ENCODE measurements at places on chromosomes 4 and X. TPM values are rescaled to one million over a fixed set of nuclear protein-coding genes. Genes with fewer than 3 reads are reported as not detected.

DNA sequence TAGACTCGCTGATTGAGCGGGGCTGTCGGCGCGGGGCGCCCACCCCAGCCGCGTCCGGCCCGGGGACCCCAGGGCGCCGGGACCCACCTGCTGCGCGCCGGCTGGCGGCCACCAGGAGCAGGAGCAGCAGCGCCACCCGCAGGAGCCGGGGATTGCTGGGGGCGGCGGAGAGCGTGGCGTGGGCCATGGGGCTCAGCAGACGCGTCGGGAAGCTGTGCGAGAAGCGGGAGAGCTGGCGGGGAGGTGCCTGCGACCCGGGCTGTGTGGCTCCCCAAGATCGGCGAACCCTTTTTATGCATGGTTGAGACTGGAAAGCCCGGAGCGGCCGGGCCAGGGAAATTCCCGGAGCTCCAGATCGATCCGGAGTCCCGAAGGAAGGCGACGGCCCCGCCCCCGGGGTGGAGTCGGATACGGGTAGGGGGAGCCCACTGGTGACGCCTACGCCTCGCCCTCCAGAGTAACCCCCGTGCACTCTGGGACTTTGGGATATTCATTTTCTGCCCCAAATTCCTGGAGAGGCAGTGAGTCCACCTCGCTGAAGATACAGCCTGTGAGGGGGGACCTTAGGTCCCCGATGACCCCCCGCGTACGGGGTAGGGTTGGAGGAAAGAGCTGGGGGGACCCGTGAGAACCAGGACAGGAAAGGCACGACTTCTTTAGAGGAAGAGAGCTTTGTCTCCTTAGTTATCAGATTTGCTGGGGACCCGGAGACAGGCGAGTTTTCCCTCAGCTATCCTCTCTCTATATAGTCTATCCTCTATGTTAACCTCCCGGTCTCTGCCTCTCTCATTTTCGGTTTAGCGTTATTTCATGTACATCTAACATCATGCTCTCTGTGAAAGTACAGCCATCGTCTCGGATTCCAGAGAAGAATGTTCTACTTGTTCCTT, at the start of gene CXCL3:
CXCL3 (minus strand) TSS at position 265 of the 890 bp plus-strand sequence; CDS start at position 187, 78 bp downstream.
- peak within 1 kb of the TSS; percentile 53 for H3K27ac ChIP-seq
- no peaks in the 10 kb centered on the region for H3K36me3 ChIP-seq
- peak; percentile 72 for DNase-seq

DNA sequence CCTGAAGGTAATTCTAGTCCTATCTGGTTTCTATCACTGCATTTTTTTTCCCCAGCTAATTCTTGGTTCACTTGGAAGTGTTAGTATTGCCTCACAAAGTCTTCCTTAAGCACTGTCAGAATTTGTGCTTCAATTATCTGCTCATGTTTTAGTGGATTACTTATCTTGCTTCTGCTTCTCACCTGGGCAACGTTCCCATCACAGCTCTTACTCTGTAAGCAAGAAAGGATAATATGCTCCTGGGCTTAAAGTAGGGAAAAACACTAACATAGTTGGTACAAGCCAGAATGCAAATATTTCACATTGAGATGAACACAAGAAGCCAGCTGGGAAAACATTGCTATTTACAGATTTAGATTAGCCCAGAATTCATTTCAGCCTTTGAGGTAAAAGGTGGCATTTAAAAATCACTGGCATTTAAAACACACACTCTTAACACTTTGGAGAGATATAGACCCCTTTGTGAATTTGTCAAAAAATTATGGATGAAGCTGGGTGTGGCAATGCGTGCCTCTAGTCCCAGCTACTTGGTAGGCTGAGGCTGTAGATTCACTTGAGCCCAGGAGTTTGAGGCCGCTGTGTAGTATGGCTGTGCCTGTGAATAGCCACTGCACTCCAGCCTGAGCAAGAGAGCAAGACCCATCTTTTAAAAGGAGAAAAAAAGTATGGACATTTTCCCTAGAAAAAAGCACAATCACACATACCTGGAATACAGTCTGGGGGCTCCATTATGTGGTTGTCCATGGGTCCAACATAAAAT, 6.6 kb upstream of the PTPN13 start:
- no peaks in the 10 kb centered on the region for H3K27me3 ChIP-seq
- H3K4me3 ChIP-seq = no peak overlapping the region
- H3K36me3 ChIP-seq = no peaks in the 10 kb centered on the region
- H3K4me1 ChIP-seq = peaks cover 20% of the 10 kb centered on the region

- DNase-seq = no peak
- peaks cover 32% of the 10 kb centered on the region for H3K4me1 ChIP-seq
- H3K27me3 ChIP-seq = no peaks in the 10 kb centered on the region
Observed at GRCh38 chrX:11480626-11481025, 185.1 kb downstream of the ARHGAP6 start.

Gene CYBB
- not detected for total RNA-seq

DNA sequence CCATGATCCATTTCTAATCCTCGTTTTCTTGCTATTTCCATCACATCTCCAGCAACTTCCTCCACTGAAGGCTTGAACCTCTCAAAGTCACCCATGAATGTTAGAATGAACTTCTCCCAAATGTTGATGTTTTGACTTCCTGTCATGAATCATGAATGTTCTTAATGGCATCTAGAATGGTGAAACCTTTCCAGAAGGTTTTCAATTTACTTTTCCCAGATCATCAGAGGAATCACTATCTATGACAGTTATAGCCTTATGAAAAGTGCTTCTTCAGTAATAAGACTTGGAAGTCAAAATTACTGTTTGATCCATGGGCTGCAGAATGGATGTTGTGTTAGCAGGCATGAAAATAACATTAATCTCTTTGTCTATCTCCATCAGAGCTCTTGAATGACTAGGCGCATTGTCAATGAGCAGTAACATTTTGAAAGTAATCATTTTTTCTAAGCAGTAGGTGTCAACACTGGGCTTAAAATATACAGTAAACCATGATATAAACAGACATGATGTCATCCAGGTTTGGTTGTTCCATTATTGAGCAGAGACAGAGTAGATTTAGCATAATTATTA, 268.2 kb downstream of the KCNIP4 start:
- H3K4me1 ChIP-seq = no peaks in the 10 kb centered on the region
- peaks cover 6% of the 10 kb centered on the region for H3K27me3 ChIP-seq
- H3K27ac ChIP-seq = no peak overlapping the region
- no peak for DNase-seq
- H3K36me3 ChIP-seq = no peaks in the 10 kb centered on the region

Gene POLA1
- total RNA-seq = 12.4 TPM

- H3K4me3 ChIP-seq = no peak overlapping the region
- DNase-seq = no peak
- peaks cover 16% of the 10 kb centered on the region for H3K27me3 ChIP-seq
- H3K4me1 ChIP-seq = peaks cover 5% of the 10 kb centered on the region
- no peaks in the 10 kb centered on the region for H3K36me3 ChIP-seq
- no peak overlapping the region for H3K27ac ChIP-seq
Observed at GRCh38 chr4:17760626-17761025, 20.8 kb downstream of the FAM184B start.

DNA sequence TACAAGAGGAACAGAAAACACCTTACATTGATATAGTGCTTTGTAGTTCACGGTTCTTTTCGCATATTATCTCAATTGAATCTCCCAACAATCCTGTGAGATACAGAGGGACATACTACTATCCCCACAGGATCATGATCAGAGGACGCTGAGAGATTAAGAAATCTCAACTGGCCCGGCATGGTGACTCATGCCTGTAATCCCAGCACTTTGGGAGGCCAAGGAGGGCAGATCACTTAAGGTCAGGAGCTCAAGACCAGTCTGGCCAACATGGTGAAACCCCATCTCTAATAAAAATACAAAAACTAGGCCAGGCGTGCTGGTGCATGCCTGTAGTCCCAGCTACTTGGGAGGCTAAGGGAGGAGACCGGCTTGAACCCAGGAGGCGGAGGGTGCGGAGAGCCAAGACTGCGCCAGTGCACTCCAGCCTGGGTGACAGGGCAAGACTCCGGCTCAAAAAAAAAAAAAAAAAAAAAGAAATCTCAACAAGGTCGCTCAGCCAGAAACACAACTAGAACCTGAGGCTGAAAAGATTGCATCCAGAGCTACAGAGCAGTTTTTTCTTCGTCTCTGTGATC, 7.4 kb downstream of the APOO start:
- no peak overlapping the region for H3K4me3 ChIP-seq
- no peaks in the 10 kb centered on the region for H3K27me3 ChIP-seq
- no peaks in the 10 kb centered on the region for H3K36me3 ChIP-seq
- peak overlapping the region; percentile 19 for H3K27ac ChIP-seq
- DNase-seq = no peak

Gene EVC2
- total RNA-seq = 2.8 TPM

DNA sequence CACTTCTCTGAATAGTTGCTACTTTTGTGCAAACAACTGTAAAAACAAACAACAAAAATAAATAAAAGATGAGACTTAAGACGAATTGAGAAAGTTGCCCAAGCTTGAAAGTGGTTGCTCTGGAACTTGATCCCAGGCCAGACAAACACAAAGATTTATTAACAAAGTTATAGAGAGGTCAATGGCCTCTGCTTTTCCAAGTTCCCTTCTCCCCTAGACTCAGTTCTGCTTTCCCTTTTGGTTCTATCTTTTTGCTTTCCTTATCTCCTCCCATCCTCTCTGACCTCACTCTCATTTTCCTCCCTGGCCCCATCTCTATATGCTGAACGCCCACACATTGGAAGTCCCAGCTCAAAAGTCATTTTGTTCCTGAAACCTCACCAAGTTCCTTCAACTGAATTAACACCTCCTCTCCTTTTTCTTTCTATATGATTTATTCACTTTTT, 82.7 kb downstream of the MXRA5 start:
- H3K27ac ChIP-seq = peak overlapping the region; percentile 94
- H3K36me3 ChIP-seq = no peaks in the 10 kb centered on the region
- H3K27me3 ChIP-seq = no peaks in the 10 kb centered on the region
- no peak for DNase-seq

Gene PYURF
- 54.9 TPM for total RNA-seq

- H3K4me1 ChIP-seq = no peaks in the 10 kb centered on the region
- H3K27ac ChIP-seq = no peak overlapping the region
- H3K4me3 ChIP-seq = no peak overlapping the region
- no peak for DNase-seq
- H3K36me3 ChIP-seq = no peaks in the 10 kb centered on the region
- H3K27me3 ChIP-seq = no peaks in the 10 kb centered on the region
Observed at GRCh38 chr4:25608644-25609043, 47.0 kb upstream of the SLC34A2 start.

Gene PABPC1L2B
- not detected for total RNA-seq

DNA sequence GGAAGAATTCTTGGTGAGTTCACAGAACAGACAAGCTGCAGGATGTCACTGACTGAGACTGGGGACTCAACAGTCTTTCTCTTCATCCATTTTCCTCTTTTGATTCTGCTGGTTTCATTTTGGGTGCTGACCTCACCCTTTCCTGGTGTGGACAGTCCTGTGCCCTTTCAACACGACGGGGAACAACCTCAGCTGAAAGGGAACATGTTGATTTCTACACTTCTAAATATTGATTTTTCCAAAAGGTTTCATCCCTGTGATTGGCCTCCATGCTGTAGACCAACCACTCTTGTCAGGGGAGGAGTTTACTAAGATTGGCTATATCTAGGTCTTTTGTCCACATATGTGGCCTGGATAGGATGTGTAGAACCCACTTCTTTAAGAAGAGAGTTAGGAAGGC, 91.8 kb downstream of the SLC4A4 start:
- H3K27me3 ChIP-seq = peaks cover 6% of the 10 kb centered on the region
- no peaks in the 10 kb centered on the region for H3K4me1 ChIP-seq
- peaks cover 8% of the 10 kb centered on the region for H3K36me3 ChIP-seq
- no peak overlapping the region for H3K4me3 ChIP-seq

- H3K27ac ChIP-seq = no peak overlapping the region
- DNase-seq = no peak
- no peaks in the 10 kb centered on the region for H3K27me3 ChIP-seq
- H3K4me1 ChIP-seq = no peaks in the 10 kb centered on the region
- no peak overlapping the region for H3K4me3 ChIP-seq
- no peaks in the 10 kb centered on the region for H3K36me3 ChIP-seq
Observed at GRCh38 chrX:86215260-86215659, 67.0 kb downstream of the DACH2 start.

GRCh38 chrX:47611926-47612325, 7.7 kb downstream of the SYN1 start:
- no peaks in the 10 kb centered on the region for H3K36me3 ChIP-seq
- peaks cover 3% of the 10 kb centered on the region for H3K4me1 ChIP-seq
- no peaks in the 10 kb centered on the region for H3K27me3 ChIP-seq

Gene VCX3B
- total RNA-seq = not detected

GRCh38 chr4:163467082-163467770, 6.3 kb downstream of the TKTL2 start:
- no peak overlapping the region for H3K27ac ChIP-seq
- H3K36me3 ChIP-seq = no peaks in the 10 kb centered on the region
- H3K4me1 ChIP-seq = no peaks in the 10 kb centered on the region

DNA sequence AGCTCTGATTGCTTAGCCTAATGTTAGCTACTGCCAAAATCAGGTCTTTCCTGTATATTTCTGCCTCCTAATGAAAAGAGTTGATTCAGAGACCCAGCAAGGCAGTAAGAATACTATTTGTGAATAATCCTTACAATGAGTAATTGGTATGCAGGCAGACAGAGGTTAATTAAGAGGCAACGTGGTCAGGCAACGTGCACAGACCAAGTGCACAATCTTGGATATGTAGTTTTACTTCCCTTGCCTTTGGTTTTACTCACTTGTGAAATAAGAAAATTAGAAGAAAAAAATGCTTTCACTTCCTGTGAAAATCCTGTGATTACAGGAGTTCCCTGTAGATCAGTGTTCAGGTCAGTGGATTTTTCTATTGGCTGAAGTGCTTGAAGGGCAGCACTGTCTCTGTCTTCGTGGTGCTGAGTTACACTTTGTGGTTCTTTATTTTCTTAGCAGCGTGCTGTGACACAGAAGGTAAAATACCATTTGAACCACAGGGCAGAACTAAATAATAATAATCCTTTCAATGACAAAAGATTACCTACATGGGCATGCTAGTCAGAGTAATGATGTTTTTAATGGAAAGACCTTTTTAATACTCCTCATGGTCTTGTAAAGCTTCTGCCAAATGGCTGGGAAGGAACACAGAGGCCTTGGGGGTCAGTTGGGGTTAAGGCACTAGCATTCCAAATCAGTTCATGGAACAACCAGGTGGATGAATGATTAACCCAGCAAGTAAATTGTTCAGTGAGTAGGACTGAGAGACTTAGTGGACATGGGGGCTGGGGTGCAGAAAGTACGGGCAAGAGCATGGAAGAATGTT, 430.9 kb downstream of the MAPK10 start:
- H3K27ac ChIP-seq = peak overlapping the region; percentile 42
- H3K36me3 ChIP-seq = peaks cover 6% of the 10 kb centered on the region
- H3K4me1 ChIP-seq = peaks cover 56% of the 10 kb centered on the region
- H3K4me3 ChIP-seq = peak overlapping the region; percentile 11
- DNase-seq = no peak

Gene GABRE
- 1.0 TPM for total RNA-seq

Gene FAM193A
- total RNA-seq = 24.9 TPM
